ENCODE measurements at places on chromosomes 1 and 21.

DNA sequence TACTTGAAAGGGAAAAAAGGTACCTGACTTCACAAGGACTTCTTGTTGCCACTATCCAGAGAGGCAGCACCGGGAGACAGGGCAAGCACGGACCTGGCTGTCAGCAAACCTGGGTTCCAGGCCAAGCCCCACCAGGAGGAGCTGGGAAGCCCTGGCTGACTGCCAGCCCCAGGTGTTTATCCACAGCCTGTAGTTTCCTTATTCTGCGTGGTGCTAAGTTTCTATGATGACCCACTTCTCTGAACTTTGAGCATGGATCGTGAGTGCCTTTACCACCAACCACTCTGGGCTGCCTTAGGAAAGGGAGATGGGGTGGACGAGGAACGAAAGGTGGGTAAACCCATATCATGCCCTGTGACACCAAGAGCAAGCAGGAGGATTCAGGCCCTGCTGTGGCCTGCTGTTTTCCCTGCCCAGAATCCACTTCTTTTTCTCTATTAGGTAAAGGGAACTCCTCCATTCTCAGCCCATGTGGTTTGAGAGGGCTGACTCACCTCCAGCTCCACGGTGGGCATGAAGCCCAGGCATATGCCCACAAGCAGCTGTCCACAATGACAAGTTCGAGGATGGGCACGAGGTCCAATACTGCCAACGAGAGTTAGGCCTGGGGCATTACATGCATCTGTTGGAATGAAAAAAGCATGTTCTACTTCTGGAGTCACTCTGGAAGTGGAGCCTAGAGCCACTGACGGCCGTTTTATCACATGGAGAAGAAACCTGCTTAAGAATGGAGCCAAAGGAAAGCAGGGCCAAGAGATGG lies 20.3 kb downstream of the TSPAN2 start:
- DNase-seq: peak; percentile 51

DNA sequence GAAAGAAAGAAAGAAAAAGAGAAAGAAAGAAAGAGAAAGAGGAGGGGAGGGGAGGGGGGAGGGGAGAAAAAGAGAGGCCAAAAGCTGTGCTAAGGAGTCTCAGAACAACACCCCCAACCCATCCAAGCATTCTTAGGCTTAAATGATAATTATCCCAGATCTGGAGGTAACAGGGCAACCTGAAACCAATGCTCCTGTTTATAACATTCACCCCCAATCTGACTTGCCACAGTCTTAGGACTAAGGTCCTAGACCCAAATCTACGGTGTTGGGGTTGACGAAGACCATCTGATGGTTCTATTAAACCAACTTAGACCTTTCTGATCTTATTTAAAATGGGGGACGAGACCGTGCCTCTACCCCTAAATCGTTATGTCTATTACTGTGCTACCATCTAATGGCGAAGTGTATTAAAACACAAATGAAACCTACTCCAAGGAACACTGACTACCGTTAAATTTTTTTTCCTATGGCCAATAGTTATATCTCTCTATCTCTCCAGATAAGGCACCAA lies 119.3 kb upstream of the CDC42BPA start:
- peak; percentile 57 for DNase-seq

DNA sequence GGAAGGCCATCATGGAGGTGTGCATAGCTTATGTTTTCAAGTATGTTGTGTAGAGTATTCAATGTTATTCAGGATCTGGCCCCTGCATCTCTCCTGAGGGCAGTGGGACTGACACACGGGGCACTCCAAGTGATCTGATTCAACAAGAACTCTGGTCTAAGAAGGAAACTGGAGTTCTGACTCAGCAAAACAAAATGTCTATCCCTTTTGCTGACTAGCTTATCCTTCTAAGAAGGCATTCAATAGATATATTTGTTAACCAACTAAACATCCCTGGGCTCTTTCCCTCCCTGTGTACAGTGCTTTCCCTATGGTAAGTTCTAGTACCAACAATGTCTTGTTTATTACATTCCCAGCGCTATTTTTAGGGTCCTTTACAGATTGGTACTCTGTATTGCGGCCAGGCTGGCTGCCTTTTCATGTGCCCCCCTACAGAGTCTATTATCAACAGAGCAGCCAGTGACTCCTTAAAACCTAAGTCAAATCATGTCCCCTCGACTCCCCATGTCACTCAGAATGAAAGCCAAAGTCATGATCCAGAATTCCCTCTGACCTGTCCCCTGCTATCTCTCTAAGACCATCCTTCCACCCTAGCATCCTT lies 304.9 kb downstream of the KCNH1 start:
- DNase-seq: peak; percentile 13

DNA sequence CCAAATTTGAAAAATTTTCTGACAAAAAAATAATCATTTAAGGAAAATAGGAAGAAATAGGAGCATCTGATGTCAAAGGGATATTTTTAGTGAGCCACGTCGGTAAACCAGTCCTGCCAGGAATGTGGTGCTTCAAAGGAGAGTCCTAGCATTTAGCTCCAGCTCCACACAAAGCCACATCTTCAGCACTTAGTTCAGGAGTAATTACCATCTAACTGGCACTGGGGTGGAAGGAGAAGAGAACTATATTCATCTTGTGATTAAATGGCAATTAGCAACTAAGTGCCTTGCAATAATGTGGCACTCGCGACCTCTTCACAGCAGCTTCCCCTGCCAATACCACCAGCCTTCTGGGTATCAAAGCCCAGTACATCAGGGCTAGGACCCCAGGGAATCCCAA lies 409.1 kb downstream of the SETD4 start:
- no peak for DNase-seq

DNA sequence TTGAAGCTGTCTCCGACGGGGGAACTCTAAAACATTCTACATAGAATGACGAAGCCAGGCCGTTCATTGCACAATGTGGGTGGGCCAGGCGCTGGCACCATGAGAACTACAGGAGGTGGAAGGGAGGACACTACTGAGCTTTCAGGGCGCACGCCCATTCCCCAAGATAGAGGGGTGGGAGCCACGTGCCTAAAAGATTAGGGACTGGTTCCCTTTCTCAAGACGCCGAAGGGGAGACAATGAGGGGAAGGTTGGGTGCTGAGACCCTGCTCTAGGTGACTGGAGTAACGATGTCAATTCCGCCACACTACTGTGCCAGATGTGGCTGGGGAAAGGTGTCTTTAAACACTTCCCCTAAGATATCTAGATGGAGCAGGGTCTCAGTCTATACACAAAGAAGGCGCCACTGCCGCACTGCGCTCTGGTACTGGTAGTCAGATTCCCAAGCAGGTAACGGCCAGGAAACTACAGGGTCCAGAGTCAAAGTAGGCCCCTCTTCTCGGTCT lies 782 bp downstream of the CSDE1 start:
- DNase-seq: no peak

DNA sequence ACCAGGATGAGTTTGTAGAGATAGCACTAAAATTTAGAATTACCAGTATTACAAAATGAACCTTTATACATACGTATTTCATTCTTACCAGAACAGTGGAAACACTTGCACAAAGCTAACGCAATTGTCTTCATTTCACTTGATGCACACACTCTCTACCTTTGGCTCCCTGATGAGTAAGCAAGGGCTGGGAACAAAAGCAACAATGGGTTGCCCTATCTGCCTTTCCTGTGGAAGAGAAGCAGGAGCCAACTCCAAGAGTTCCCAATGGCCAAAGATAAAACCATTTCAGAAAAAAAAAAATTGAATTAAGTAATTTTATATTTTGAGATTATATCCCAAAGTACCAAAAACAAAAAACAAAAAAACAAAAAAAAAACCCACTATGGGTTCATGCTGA lies 344.1 kb upstream of the GREM2 start:
- no peak for DNase-seq

DNA sequence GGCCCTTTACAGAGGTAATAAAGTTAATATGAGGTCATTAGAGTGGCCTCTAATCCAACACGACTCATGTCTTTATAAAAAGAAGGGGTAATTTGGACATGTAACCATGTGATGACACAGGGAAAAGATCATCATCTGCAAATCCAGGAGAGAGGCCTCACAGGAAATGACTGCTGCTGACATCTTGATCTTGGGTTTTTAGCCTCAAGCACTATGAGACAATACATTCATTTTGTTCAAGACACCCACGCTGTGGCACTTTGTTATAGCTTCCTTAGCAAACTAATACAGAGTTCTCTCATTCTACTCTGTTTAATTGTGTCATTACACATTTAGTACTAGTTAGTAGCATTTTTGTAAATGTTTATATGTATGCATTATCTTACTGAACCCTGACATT lies 64.0 kb upstream of the RUNX1 start:
- DNase-seq: no peak

- DNase-seq: no peak
Measured at GRCh38 chr1:152020849-152021248, 16.0 kb downstream of the S100A11 start.

DNA sequence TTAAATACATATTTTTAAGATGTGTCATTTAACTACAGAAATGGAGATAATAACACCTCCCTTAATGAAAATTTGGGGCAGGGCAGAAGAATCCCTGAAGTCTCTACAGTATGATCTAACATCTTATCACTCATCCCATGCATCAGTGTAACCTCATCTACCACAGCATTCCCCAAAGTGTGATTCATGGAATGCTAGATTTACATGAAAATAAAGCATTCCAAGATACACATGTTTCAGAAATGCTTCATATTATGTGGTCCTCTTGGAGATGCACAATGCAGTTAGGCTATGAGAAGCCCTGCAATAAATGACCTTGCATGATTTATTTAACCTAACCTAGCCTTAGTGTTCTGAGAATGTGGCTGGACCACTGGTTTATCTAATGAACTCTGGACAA lies 166.9 kb upstream of the SYT6 start:
- DNase-seq: no peak

DNA sequence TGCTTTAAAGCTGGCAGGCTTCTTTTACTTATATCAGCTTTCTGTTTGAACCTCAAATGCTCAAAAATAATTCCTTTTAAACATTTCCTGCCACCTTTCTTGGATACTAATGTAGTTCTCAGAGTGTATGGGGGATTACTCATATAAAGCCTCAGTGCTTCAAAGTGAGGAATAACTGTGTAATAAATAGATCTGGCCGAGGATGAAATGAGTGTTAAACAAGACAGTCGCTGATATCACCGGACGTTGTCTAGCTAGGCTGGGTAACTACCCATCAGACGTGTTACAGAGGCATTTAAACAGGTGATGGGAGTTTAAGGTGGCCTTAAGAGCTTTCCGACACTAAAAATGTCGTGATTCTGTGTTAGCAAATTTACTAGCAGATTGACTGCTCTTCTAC lies 53.1 kb downstream of the VANGL2 start:
- no peak for DNase-seq

- no peak for DNase-seq
Measured at GRCh38 chr1:197585809-197586208, 189.5 kb downstream of the DENND1B start.

DNA sequence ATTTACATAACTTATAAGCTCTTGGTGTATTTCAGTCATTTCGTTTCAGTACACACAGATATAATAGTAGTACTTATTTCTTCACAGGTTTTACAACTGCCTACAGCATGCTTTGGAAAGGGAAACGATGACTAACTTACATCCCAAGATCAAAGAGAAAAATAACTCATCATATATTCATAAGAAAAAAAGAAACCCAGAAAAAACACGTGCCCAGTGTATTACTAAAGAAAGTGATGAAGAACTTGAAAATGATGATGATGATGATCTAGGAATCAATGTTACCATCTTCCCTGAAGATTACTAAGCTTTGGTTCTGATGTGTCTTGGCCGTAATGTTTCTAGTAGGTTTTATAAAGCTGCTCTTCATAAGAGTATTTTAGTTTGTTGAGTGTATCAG lies 30.9 kb downstream of the TYW3 start:
- DNase-seq: no peak

DNA sequence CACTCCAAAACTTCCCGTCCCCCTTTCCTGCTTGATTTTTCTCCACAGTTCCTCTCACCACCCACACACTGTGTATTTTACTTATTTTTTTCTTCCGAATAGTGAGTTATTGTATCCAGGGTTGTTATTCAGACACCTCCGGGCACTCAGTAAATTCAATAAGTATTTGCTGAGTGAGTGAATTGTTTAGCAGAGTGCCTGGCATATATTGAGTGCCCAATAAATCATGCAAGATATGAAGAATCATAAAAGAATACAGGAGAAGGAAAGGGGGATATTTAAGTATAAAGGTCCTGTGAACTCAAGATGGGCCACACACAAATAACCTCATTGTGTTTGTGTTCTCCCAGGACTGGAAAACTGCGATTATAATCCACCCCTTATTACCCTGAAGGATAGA lies 139.9 kb downstream of the GALNT2 start:
- no peak for DNase-seq

- no peak for DNase-seq
Measured at GRCh38 chr1:11285883-11286734, 13.1 kb downstream of the UBIAD1 start.

DNA sequence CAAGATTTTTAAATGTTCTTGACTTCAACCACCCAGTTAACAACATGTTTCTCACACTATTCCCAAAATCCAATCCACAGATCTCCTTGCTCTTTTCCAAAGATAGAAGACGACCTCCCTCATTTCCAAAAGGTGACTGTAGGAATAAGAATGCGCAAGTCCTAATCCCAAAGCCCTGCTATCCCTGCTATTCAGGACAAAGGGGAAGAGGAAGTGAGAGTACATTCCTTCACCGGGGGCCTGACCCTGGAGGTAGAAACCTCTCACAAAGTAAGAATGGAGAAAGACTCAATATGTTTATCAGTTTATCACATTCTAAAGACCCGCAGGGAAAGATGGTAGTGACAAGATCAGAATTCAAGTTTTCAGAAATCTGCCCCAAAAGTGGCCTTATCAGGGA lies 55.7 kb downstream of the PLEKHA6 start:
- DNase-seq: no peak

DNA sequence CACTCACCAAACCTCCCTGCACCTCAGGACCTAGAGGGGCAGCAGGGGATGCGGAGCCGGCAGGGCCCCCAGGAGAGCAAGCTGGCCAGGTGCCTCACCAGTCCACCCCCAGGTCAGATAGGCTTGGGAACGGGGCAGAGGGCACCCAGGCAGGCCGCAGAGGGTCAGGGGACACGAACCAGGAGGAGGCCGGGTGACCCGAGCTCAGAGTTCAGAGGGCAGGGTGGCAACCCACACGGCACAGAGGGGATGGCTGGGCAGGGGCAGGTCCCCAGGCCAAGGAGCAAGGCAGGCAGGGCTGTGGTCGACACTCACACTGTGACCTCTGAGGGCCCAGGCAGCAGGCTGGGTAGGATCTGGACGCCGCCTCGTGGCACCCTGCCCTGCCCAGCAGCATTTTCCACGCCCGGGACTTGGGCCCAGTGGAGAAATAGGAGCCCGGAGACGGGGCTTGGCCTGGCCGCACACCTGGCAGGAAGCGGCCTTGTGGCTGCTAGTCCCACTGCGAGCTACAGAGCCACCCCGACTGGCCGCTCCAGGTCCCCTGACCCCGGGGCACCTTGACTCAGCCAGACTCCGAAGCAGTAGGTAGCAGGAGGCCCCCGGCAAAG lies 5.3 kb downstream of the DVL1 start:
- no peak for DNase-seq

DNA sequence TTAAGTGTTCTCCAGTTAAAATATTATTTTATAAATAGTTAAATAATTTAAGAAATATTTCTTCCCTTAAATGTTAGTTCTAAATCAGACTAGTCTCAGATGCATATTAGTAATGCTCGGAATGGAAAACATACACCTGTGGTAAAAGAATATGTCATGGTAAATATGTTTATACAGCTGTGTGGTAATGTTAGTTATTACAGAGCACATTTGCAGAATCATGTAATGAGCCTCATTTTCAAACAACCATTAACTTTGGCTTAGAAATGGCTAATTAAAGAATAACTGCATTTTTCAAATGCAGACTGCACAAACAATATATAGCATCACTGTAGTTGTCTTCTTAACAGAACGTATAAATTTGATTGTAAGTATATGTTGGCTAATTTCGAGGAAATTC lies 90.3 kb downstream of the DISP1 start:
- no peak for DNase-seq

GRCh38 chr1:235019961-235020360 lies 108.7 kb downstream of the TOMM20 start:
- DNase-seq: no peak

All from H54 (cell line).